CD4-positive, alpha-beta memory T cell (primary cell): ENCODE measurements at places on chromosomes 1 and 21. TPM values are rescaled to one million over a fixed set of nuclear protein-coding genes. Genes with fewer than 3 reads are reported as not detected.

Gene TNN
- not detected for polyA plus RNA-seq

- DNase-seq: no peak
Observed at GRCh38 chr1:81231729-81232038, 569.0 kb upstream of the ADGRL2 start.

- DNase-seq: peak; percentile 7
Observed at GRCh38 chr1:12275370-12275769, 45.5 kb downstream of the VPS13D start.

- DNase-seq: no peak
Observed at GRCh38 chr1:170599033-170599432, 64.9 kb upstream of the PRRX1 start.

Gene PDC
- polyA plus RNA-seq: not detected

GRCh38 chr1:55938376-55938850, 641.0 kb downstream of the PLPP3 start:
- no peak for DNase-seq

DNA sequence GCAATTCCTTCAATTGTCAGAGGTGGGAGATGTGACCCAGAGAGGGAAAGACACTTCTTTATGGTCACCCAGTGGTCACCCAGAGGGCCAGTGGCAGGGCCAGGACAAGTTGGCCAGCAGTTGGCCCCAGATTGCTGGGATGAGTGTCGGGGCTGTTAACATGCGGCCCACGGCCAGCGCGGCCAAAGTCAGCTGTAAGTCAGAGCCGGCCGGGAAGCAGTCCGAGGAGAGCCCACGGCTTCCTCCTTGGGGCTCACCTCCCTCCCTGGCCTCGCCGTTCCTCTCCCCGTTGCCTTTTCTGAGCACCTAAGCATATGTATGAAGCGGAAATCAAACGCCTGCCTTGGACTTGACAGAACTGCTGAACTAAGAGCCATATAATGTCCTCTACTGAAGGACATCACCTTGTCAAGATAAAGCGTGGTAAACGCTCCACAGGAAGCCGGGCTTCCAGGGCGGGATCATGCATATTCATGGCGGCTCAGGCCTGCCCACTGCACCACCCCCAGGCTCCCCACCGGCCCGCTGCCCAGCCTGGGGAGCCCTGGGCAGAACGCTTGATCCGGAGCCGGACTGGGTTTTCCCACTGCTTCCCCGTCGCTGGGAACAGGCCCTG, 245.4 kb upstream of the POU3F1 start:
- no peak for DNase-seq

DNA sequence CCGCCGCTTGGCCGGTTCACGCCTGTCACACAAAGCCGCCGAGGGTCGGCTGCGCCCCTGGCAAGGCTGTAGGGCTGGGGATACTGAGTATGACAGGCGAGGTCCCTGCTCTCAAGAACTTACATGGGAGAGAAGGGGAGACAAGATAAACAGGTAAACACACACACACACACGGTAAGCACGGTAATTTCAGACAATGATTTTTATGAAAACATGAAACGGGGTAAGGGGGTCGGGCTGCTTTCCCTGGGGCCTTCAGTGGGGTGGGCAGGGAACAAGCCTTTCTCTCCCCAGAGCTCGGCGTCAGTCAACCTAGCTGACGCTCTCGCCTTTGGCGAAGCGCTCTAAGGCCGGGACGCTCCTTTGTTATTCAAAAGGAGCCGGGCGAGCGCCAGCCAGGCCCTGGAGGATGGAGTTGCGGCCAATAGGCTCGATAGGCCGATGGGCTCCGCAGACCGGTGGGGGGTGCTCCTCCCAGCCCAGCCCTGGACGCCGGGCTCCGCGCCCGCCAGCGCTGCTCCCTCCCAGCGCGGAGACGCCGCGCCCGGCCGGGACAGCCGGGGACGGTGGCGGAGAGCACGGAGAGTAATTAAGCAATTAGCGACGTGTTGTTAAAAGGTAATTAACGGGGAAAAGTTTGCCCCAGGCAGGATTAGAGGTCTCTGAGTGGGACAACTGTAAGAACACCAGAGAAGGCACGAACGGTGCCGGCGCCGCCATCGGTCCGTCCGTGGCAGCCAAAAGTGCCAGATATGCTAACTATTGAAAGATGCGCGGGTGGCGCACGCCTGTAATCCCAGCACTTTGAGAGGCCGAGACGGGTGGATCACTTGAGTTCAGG, 950 bp upstream of the INKA2 start:
- DNase-seq: peak; percentile 14

DNA sequence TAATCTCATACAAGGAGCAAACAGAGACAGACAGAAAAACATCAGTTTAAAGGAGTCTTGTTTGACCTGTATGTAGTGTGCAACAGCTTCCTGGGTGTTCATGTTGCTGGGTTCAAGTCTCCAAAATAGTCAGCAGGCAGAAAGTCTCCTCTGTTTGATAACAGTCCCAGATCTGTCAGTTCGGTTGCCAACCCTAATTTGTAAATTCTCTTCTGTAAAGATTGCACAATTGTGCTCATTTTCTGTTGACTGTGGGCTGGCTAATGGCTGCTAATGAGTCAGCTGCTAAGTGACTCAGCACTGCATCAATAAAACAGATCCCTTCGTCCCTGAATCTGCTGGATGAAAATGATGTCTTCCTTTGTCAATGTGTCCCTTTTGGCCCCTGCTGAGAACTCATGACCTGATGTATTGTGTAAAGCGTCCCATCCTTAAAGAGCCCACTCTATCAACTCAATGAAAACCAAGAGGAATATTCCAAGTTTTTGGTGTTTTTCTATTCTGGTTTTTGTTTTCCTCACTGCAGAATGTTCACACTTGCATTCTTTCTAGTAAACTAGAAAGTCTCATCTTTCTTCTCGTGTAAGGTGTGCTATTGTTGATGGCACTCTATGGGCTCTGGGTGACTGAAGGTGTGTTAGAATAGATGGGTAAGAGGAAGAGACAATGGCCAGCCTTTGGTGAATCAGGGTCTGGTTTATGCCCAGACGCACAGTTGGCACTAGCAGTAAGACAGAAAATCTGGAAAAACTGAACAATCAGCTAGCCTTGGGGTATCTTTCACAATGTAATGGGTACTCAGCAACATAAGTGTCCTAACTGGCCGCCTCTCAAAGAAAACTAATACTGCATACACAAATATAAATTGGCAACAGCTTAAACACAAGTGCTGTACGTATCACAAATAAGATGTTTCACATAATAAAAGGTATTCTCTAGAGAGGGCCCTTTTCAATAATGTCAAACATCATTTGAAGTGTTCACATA, 75.1 kb upstream of the SIPA1L2 start:
- no peak for DNase-seq

Gene NECTIN4
- not detected for polyA plus RNA-seq

GRCh38 chr1:70517444-70517843, 106.4 kb downstream of the CTH start:
- DNase-seq: no peak

Gene HECTD3
- polyA plus RNA-seq: 31.6 TPM

GRCh38 chr21:17466166-17466565, 46.7 kb upstream of the CXADR start:
- DNase-seq: no peak

DNA sequence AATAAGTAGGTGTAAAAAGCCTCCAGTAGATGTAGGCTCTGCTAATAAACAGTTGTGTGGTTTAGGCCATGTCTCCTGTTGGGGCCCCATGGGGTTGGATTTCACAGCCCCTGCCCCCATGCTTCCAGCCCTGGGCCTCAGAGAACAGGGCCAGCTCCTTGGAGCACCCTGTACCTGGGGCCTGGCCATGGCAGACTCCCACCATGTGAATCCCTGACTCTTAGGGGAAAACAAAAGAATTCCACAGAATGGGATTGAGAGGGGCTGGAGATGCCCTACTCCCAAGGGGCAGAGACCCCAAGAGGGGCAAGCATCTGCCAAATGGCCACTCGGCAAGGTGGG, 11.5 kb downstream of the LRP8 start:
- no peak for DNase-seq

GRCh38 chr1:184811439-184812111, 56.9 kb upstream of the EDEM3 start:
- DNase-seq: no peak

DNA sequence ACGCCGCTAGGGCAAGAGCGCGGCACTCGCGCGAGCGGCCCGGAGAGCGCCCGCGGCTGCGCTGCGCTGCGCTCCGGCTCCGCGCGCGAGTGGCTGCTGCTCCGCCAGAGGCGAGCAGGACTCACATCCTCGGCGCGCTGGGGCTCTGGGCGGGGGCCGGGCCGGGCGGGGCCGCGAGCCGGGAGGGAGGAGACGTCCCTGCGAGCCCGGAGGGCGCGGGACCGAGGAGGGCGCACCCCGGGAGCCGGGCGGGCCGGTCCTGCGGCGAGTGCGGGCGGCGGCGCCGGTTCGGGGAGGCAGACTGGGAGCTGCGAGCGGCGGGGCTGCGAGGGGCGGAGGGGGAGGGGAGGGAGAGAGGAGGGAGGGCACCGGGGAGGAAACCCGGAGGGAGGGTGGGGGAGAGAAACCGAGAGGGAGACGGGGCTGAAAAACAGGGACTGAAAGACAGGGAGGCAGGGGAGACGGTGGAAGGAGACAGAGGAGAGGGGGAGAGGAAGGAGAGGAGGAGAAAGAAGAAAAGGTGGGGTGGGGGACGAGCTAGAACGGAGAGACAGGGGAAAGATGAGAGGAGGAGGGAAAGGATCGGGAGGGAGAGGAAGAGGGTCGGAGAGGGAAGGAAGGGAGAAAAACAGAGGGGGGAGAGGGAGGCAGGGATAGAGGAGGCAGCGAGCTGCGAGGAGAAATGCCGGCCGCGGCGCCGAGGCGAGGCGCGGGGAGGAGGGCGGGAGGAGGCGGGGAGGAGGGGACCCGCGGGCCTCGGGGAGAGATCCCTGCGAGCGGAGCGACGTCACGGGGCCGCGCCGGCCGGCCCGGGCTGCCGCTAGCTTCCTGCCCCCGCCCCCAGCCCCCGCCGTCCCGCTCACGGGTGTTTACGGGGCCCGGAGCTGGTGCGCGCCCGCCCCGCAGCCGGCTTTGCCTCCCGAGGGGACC, at the start of gene CAMK2N1:
TSS of gene CAMK2N1 (minus strand) at position 684 of the 930 bp plus-strand sequence. CDS start 831 bp downstream, outside the sequence.
- peak; percentile 53 for DNase-seq

DNA sequence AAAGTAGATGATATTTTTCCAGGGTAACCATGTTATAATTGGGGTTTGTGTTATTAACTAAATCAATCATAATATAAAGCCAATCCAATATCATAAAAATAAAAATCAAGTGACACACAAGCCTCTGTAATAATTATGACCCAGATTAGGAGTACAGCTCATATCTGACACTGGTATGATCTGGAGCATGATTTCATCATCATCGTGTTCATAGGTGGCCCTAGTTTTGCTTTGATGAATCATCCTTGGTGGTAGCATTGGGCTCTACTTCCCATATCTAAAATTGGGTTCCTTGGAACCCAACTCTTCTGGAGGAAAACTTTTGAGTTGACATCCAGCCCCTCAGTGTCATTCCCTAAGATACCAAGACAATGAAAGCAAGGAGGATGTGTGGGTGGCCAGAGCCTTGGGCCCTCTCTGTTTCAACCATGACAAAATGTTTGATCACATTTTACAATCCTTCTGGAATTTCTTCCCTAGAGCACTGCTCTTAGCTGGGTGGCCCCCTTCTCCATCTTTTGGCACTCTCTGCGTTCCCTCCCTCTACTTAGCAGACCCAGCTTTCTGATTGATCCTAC, 37.0 kb upstream of the ENAH start:
- no peak for DNase-seq

Gene C1orf21
- polyA plus RNA-seq: 0.20 TPM

GRCh38 chr1:151282883-151283725, 1.0 kb downstream of the ZNF687 start:
- DNase-seq: peak; percentile 14

Gene DNAJC6
- polyA plus RNA-seq: 0.35 TPM

DNA sequence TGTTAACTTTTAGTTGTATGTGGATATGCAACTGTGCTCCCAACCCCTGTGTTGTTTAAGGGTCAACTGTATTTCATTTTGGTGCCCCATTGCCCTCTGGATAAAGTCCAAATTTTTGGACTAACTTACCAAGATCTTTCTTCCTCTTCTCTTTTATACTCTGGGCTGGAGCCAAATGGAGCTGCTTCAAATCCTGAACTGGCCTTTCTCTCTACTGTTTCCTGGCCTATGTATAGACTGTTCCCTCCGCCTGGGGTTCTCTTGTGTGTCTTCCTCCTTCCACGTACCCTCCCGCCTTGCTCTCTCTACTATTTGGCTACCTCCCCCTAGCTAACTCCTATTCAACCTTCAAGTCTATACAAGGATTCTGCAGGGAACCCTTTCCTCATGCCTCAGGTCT, 8.4 kb upstream of the CDC14A start:
- DNase-seq: no peak

- DNase-seq: no peak
Observed at GRCh38 chr1:245742896-245743295, 588.1 kb downstream of the KIF26B start.

Gene PGLYRP3
- polyA plus RNA-seq: not detected

GRCh38 chr1:225817611-225818061, 7.7 kb downstream of the EPHX1 start:
- DNase-seq: no peak

Gene NPHS2
- not detected for polyA plus RNA-seq

- no peak for DNase-seq
Observed at GRCh38 chr1:58432851-58433668, 113.5 kb downstream of the OMA1 start.

- peak; percentile 9 for DNase-seq
Observed at GRCh38 chr21:34074283-34075090, 1.1 kb downstream of the MRPS6 start.

Gene TTC22
- 1.4 TPM for polyA plus RNA-seq

GRCh38 chr1:59434336-59434735, 137.4 kb downstream of the FGGY start:
- DNase-seq: no peak

DNA sequence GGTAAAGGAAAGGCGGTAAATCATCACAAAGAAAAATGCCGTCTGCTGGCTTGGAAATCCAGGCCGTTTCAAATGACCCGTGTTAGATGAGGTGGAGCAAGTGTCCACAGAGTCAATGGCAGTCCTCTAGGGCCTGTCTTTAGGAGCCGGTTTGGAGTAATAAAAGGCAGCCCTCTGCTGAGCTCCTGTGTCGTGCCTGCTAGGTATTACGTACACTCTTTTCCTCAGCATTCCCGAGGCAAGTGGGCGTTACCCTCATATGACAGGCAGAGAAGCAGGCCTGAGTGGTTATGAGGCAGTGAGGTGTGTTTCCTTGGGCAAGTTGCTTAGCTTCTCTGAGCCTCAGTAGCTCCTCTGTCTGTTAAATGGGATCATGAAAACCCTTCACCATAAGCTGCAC, 7.7 kb downstream of the NENF start:
- DNase-seq: no peak

GRCh38 chr21:45996311-45997204, 15.0 kb downstream of the COL6A1 start:
- no peak for DNase-seq

DNA sequence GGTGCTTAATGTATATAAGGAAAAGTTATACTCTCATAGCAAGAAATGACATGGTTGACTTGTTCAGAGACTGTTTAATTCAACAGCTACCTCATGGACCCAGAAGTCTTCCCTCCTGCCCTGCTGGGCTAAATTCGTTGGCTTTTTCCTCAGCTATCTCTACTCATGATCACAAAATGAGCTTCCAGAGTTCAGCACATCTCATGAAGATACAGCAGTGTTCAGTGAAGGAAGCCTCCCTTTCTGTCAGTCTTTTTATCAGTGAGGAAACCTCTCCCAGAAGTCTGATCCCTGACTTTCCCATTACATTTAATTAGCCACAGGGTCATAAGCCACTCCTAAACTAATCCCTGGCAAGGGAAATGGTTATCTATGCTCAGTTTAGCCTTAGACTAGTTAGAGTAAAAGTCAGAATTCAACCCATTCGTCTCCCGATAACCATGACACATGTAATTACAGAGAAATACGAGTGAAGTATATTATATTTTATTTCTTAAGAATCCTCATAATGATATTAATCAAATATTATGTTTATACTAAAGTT, 97.5 kb downstream of the DENND1B start:
- no peak for DNase-seq

GRCh38 chr1:175188936-175189335, 3.6 kb downstream of the KIAA0040 start:
- peak; percentile 79 for DNase-seq

Gene DMRTA2
- polyA plus RNA-seq: not detected
